ENCODE measurements at places on chromosomes 6 and 20.

DNA sequence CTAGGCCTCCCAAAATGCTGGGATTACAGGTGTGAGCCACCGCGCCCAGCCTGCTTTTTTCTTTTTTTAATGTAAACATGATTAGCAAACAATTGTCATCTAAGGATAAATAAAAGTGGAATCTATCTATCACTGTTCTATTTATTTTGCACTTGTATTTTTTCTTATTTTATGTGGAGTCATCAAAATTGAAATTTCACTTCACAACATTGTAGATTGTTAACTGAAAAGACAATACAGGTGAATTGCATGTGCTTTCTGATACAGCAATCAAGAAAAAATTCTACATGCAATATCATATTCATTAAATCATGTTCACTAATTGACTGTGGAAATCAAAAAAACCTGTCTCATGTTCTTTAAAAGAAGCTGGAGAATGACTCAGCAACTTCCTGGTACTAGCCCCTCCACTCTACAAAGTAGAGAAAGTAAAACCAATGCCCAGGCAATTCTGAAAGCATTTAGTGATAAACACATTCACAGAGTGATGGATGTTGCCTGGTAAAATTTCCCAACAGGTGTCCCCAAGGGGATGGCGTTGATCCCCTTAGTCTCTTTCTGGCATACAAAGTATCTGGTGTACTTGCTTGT lies 10.7 kb upstream of the RFX6 start:
- no peak for DNase-seq

GRCh38 chr20:25084626-25085187 lies 2.8 kb upstream of the VSX1 start:
- DNase-seq = no peak

- DNase-seq = no peak
Observed at GRCh38 chr20:49283176-49283702, 5.4 kb upstream of the ZNFX1 start.

- DNase-seq = no peak
Observed at GRCh38 chr6:43016943-43017334, 2.9 kb downstream of the KLHDC3 start.

GRCh38 chr6:24339932-24340331 lies 17.9 kb downstream of the DCDC2 start:
- DNase-seq = no peak

DNA sequence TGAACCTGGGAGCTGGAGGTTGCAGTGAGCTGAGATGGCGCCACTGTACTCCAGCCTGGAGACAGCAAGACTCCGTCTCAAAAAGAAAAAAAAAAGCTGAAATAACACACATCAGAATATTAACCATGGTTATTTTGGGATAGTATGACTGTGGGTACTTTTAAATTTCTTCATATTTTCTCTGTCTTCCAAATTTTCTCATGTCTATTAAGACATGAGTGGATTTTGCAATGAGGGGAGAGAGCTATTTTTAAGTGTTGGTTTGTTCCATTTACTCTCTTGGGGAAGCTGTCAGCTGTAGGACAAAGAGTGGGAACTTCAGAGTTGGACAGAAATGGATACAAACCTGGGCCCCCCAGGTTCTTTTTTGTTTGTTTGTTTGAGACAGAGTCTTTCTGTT lies 10.3 kb downstream of the ADISSP start:
- DNase-seq = no peak

DNA sequence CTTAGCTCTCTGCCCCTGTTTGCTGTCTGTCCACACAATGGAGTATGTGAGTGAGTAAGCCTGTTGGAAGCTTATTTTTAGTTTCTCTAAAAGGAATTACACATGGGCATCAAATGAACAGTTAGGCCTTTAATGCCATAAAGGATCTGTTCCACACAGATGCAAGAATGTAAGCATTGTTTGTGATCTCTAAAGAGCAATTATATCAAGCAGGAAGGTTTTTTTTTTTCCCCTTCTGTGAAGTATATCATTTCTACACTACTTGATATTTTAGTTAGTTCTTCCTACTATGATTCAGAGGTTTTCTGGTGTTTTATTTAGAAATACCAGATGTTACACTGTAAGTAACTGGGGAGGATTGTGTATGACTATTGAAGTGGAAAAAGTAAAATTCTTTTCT lies 627.5 kb downstream of the COL12A1 start:
- no peak for DNase-seq

DNA sequence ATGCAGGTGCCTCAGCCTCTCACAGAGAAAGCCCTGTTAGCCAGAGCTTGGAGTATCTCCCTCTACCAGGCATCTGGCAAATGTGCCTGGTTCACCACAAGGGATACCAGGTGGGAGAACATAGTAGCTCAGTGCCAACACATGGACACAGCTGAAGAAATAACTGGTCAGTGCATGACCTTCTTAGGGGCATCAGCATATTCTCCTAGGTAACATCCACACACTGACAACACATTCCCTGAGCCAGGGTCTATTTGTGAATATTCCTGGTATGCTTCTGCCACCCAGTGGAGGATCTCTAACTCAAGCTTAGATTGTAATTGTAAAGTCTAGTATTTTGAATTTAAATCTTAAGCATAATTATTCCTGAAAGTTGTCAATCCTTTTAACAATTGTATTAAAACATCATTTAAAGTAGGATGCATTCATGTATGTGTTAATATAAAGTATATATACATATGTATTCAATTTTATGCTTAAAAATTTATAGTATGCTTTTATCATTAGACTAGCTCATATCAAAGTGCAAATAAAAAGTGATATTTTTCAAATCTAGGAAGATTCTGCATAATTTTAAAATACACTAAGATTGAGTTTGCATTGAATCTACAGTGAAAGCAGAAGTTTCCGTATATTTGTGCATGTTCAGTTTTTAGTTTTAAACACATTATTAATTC lies 45.3 kb upstream of the COL21A1 start:
- no peak for DNase-seq

DNA sequence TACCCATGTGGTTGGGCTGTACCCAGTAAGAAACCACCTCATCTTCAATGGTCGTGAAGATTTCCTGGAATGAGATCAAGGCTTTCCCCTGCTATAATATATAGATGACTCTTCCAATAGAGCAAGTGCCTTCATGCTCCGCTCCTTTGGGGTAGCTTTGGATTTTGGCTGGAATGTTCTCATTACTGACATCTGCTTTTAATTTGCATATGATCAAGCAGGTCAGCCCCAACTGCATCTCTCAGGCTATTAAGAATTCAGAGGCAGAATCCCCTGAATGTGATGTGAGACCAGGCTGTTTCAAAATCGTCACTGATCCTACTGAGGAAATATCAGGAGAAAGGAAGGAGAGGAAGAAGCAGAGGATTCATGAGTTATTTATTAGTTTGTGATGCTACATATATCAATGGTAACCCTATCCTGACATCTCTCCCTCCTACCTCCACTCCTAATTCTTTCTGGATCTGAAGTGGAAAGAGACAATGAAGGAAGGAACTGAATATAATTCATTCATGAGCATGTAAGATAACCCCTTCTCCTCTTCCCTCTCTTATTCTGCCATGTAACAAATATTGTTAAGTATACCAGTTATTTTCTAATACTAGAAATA lies 47.6 kb upstream of the FUCA2 start:
- no peak for DNase-seq

DNA sequence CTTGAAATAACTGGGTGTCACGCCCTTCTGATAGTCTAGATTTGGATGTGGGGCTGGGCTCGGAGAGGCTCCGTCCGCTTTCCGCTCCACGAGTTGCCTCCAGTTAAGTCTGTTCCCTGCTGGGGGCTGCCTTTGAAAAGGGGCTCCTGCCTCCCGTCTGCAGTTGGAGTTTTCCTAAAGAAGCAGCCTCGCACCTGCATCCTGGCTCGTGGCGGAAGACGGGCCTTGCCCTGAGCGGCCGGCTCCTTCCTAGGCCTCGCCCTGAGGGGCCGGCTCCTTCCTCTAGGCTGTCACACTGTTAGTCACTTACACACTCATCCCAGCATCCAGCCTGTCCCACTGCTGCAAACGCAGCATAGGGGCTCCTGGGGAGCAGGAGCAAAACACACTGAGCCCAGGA lies 74.4 kb downstream of the SMOC2 start:
- DNase-seq = no peak

DNA sequence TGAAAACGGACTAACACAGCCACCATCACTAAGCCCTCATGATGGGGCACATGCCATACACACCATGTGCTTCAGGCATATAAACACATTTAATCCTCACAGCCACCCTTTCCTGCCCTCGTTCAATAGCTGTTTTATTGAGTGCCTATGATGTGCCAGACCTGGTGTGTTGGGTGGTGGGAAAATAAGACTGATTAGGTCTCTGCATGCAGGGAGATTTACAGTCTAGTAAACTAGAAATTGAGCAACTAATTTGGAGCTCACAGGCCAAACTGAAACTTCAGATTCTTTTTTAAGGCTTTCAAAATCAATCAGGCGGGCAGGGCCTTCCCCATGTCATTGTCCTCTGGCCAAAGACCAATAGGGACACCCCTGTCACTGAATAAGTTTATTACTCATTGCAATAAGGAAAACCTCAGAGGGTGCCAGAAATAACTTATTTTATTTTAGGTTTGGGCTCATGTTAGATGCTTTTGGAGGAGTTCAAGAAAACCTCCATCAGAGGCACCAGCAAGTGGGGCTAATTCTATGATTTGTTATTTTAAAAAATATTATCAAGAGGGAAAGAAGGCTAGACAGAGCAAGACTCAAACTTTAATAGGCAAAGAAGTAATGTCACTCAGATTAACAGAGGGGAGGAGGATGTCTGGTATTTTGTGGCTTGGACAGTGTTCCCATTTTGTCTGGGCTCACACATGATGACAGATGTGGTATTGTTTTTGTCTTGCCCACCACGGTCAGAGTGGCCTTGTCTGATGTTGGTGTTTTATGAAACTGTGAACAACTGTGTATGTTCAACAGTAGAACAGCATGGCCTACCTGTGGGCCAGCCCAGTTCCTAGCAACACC lies 12.0 kb downstream of the ZFP64 start:
- no peak for DNase-seq

DNA sequence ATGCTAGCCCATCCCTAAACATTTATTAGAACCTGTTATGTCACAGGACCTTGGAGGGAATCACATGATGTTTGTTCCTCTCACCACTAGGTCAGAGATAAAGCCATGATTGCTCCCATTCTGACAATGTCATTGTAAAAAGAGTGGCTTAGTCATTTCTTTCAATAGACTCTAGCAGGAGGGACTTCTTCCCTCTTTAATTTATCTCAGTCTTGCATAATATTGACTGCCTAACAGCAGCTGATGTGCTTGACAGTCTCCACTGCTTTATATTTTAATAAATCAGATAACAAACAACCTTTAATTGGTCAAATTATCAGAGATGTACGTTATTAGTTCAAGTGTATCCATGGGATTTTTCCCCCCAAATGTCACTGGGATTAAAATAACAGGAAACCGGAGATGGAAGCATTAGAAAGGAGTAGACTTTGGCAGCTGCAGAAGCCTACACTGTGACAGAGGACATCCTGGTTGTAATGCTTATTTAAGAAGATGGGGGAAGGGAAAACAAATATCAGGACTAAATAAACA lies 39.6 kb downstream of the LAMA4 start:
- DNase-seq = no peak

- no peak for DNase-seq
Observed at GRCh38 chr6:78300885-78301284, 566.5 kb upstream of the IRAK1BP1 start.

DNA sequence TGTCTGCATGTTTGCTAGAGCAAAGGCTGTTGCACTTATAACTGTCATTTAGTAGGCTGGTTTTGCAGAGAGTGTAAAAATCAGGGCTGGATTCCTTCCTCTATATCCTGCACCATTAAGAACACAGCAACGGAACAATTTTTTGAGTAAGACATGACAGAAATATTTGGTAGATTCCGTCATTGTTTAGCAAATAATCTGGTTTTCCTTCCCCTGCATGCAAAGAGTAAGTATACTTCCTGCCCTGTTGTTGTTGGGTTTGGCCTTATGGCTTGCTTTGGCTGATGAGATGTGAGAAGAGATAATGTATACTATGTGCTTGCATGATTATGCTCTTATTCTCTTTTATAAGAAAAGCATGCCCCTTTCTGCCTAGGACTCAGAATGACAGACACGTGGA lies 23.8 kb downstream of the MANEA start:
- DNase-seq = no peak

- no peak for DNase-seq
Observed at GRCh38 chr20:39849664-39850063, 839.4 kb downstream of the MAFB start.

DNA sequence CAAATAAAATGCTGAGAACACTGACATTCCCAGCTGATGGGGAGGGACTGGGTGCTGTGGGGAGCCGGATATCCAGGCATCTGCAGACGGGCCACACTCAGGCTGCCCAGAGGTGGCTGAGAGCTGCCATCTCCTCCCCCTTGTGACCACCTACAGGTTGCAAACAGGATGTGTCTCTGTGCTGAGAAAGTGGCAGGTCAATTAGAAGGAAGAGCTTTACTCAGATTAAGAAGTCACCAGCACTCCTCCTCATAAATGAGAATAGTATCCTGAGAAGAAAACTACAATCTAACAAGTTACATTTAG lies 63.0 kb downstream of the HUS1B start:
- no peak for DNase-seq

- no peak for DNase-seq
Observed at GRCh38 chr20:59811681-59812171, 121.7 kb downstream of the SYCP2 start.
